ENCODE measurements at places on chromosomes 5 and 9.

- DNase-seq: peak; percentile 51
Observed at GRCh38 chr9:18855656-18856055, 177.4 kb downstream of the SAXO1 start.

- DNase-seq: no peak
Observed at GRCh38 chr9:87573841-87574342, 76.2 kb downstream of the DAPK1 start.

DNA sequence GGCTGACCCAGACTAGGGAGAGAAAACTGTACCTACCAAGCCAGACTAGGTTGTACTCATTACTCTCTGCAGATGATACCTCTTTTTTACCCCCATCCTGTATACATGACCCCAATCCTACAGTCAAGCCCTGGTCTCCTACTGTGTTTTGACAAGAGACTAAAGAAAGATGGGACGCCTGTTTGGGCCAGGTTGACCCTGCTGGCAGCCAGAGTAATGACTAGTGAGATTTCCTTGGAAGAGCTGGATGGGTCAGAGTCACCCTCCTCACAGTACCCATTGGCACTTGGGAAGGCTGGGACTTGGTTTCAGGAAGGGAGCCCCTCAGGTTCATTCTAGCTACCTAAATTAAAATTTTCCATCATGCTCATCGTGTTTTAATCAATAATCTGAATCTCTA, 89.7 kb upstream of the NR4A3 start:
- DNase-seq: no peak

DNA sequence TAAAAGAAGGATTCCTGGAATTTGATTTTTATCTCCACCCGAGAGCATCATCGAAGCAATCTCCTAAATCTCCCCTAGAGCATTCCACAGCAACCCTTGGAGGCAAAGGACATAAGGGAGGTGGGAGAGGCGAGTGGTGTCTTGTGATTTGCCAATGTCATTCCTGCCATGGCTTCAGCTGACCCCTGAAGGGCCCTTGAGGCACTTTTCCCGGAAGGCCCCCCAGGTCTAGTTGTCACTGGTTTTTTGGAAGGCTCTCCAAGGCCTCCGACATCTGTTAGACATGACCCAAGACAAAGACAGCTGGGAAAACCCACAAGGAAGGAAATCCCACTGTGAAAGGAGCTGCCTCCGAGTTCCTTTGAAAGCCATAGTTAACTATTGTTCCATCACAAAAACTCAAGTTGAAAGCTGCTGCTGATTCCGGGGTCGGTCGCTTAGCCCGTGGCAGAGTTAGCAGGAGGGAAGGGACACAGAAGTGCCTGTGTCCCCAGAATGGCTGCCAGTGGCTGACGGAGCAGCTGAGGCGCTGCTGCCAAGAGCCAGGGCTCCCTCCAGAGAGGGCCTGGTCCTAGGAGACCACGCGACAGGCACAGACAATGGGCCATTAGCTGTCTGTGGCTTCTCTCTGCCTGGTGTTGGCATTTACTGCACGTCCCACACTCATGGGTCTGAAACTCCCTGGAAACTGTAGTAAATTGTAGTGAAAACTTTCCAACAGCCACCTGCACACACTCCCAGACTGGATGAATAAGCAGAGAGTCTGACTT, 24.4 kb upstream of the TRIO start:
- DNase-seq: no peak

- no peak for DNase-seq
Observed at GRCh38 chr5:75235711-75236110, 967 bp downstream of the ANKRD31 start.

DNA sequence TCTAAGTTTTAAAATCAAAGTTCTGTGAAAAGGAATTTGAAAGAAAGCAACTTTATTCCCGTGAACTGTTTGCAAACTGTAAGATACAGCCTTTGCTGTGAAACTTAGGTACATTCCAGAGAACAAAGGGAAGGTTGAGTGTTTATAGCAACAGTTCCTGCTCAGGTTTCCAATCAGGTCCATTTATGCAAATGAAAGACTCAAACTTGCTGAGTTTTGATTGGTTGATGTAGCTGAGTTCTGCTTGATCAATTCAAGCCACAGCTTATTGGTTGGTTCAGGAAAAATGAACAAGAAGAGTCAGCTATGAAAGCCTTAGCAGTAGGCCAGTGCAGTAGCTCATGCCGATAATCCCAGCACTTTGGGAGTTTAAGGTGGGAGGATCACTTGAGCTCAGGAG, 37.9 kb downstream of the SLC27A6 start:
- no peak for DNase-seq

GRCh38 chr9:95082401-95083084, 235.0 kb downstream of the FANCC start:
- DNase-seq: no peak

DNA sequence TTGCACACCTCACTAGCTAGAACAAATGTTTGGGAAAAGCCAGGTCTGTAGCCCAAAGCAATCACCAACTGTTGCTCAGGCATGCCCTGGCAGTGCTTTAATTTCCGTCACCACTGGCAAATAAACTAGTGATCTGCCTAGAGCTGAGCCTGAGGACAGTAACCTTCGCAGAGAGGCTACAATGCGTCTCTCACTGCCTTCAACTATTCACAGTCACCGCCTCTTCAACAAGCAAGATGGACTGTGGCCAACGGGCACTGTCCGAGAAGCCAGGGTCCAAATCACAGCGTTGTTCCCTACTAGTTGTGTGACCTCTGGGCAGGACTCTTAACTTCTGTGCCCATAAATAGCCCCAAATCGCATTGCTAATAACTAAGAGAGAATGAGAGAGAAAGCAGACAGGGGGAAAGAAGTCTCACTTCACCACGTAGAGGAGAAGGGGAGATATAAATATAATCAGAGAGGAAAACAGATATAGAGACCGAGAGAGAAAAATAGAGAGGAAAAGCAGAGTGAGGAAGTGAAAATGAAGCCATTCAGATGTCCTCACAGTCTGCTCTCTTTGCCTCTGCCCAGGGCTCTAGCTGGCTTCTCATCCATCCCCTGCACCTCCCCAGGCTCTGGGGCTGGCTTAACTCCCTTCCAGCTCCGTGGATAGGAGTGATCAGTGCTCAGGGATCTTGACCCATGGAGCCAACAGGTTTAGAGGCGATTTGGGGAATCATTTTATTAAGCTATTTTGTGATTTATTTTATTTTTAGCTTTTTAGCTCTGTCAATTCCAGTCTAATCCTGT, 157.9 kb downstream of the ZDHHC21 start:
- DNase-seq: peak; percentile 77

GRCh38 chr5:43286623-43287022, 26.6 kb downstream of the HMGCS1 start:
- no peak for DNase-seq

GRCh38 chr5:11602298-11602697, 301.9 kb downstream of the CTNND2 start:
- DNase-seq: no peak

DNA sequence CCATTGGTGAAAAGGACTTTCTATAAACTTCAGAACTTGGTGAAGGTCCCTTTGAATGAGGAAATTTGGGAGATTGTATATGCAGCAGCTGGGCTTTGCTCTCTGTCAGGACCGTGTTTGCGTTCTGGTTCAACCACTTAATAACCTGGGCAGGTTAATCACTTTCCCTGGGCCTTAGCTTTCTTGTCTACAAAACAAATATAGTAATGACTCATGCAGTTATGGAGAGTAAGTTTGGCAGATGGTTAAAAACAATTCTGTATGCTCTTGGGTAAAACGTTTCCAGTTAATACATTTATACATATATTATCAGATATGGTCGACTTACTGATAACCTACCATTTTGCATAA, 197.0 kb downstream of the ARHGEF28 start:
- DNase-seq: no peak

DNA sequence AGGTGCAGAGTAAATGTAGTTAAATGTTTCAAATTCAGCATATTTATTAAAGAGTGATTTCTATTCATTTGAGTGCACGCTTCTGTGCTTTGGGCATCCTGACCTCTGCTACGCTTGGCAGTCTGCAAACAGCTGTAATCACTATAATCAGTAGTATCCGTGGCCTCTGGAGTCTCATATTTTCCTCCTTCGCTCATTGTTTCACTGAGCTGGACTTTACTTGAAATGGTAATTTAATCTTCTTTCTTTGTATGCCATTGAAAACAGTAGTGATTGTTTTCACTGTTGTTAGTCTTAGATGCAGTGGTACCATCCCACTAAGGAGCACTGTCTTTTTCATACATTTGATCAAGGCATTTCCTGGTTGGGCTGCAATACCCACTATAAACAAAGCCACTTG, 43.5 kb upstream of the CAVIN4 start:
- DNase-seq: no peak

DNA sequence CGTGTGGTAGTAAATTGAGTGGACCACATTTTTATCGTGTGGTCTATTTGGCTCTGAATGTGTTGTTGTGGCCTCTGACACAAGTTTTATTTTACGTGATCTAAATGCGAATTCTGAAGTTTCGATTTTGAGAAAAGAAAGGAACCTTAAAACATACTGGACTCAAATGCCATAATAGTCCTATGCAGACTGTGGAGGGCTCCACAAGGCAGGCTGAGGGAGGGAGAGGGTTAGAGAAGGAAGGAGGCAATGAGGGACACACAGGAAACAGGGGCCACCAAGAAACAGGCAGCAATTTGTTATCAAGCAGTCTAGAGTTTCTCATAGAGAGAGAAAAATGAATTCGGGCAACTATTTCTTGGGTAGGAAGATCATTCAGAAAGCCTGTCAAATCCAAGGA, 110.4 kb upstream of the SEMA6A start:
- no peak for DNase-seq

DNA sequence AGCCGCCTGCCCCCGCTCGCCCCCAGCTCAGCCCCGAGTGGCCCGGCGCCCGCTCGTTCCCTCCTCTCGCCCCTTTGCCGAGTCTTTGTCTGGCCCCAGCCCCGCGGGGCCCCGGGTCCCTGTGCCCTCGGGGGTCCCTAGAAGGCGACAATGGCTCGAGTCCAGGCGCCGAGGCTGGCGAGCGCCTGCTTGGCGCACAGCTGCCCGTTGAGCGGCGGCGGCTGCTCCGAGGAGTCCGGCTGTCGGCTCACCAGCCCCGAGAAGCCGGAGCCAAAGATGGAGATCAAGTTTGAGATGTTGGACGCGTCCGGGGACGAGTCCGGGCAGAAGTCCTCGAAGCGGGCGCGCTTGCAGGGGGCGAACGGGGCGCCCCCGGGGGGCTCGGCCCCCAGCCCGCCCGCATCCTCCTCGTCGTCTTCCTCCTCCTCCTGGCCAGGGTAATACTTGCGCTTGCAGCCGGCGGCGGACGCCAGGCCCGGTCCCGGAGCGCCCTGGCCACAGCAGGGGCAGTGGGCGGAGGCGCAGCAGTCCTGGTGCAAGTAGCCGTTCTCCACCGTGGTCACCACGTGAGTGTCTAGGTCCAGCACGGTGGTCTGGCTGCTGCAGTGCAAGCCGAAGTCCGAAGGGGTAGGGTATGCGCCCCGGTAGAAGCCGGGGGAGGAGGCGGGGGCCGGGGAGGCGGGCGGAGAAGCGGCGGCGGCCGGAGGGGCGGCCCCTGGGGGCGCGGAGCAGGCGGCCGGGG, 1.2 kb downstream of the IER5L start:
- peak; percentile 58 for DNase-seq

- no peak for DNase-seq
Observed at GRCh38 chr9:81375187-81376100, 313.9 kb downstream of the TLE1 start.

GRCh38 chr5:6496207-6496584, 47.5 kb downstream of the UBE2QL1 start:
- no peak for DNase-seq

GRCh38 chr9:114516913-114517312, 11.6 kb upstream of the WHRN start:
- no peak for DNase-seq

GRCh38 chr5:142210864-142211412, 102.4 kb downstream of the NDFIP1 start:
- DNase-seq: no peak

- peak; percentile 71 for DNase-seq
Observed at GRCh38 chr9:110069326-110070248, 138.4 kb downstream of the C9orf152 start.

DNA sequence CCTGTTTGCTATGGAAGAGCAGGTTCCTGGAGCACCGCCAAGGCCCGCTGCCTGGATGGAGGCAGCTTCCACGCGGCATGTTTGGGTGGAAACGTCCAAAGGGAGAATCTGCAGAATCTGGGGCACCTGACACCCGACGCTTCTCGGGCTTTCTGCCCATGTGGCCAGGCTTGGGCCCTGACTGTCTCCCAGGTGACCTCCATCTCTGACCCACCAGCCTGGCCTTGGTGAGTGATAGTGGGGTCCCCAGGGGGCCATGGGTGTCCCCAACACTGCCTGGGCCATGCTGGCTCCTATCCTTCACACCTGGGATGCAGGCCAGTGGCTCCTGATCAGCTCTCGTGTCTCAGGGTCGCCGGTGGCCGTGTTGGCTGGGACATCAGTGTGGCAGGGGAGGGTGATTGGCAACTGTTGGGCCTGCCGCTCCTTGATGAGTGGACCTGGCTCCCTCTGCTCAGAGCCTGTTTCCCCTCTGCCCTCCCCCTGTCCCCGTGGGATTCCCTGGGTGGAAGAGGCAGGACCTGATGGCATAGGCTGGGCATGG, 34.0 kb downstream of the GLT6D1 start:
- DNase-seq: no peak

GRCh38 chr5:98638701-98639100, 134.8 kb upstream of the RGMB start:
- DNase-seq: peak; percentile 34

DNA sequence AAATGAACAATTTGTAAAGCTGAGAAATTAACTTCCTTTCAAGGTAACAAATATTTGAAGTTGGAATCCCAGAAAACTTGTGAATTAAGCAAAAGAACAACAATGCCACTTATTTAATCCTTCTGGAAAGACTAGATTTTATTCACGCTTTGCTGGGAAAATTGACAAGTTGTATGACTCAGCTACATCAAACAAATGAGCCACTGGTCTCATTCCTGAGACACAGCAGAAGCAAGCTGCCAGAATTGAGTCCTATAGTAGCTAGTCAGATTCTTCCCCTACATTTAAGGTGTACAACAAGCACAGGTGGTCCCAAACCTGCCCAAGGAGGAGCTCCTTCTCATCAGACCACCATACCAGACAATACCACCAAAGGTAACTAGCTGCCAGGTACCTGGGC, 280.7 kb downstream of the SPOCK1 start:
- DNase-seq: no peak

DNA sequence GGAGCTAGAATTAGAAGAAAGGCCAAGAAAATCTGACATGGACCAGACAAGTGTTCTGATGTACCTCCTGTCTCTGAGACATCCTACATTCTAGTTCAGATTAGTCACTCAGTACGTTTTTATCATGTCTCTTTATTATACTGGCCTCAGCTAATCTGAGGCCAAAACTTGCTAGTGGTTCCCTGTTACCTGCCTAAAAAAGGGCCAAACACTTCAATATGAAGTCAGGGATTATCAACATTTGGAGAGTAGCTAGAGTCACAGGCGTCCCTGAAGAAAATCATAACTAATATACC, 587.4 kb downstream of the PRELID2 start:
- no peak for DNase-seq

All from left cardiac atrium (tissue), 4 donors.